Activated CD8-positive, alpha-beta T cell treated with anti-CD3 and anti-CD28 coated beads, Interleukin-2, amount 10 ng/mL, durations not matched to agents 7 days and 5 days (primary cell): ENCODE measurements at places on chromosomes 1 and 21.

- no peak for DNase-seq
These were observed 66.6 kb downstream of the LRRC8C start for GRCh38 chr1:89699451-89699986.

DNA sequence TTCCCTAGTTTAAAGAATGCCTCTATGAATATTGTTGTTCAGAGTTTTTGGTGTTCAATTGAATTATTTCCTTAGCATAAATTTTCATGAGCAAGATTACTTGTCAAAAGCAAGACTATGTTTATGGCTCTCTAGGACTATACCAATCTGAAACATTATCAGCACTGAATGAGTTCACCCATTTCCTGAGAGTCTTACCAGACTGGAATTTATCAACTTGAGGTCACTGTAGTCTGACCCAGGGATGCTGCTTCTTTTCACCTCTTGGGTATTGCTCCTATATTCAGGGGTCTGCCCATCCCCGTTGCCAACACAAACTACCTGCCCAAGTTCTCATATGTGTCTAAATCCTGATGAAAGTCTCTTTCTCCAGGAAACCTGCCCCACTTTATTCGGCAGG is 42.6 kb downstream of the OPTC start:
- no peak for DNase-seq

DNA sequence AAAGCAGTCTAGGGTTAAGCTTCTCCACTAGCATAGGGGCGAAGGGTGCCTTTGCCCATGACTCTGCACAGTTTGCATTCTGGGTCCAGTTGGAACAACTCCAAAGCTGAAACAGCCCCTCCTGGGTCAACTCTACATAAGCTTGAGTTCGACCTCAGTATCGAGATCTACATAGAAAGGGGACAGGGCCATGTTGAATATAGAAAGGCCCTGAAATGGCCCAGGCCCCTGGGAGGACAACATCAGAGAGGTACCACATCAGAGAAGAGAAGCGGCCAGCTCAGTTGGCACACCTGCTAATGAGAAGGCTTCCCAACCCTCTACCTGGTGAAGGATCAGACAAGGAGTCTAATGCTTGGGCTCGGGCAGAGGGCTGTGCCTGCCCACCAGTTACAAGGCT is 1.6 kb downstream of the DENND2D start:
- no peak for DNase-seq

- DNase-seq = no peak
These were observed 30.4 kb upstream of the SLC30A1 start for GRCh38 chr1:211609120-211610024.

GRCh38 chr21:41045534-41046268 is 122.3 kb upstream of the BACE2 start:
- no peak for DNase-seq
